RWPE1 (cell line): ENCODE measurements at places on chromosomes 11 and 22.

GRCh38 chr11:70901951-70902521, 350.3 kb downstream of the SHANK2 start:
- DNase-seq: no peak

- DNase-seq: no peak
Measured at GRCh38 chr22:40627612-40628011, 8.9 kb downstream of the MRTFA start.

DNA sequence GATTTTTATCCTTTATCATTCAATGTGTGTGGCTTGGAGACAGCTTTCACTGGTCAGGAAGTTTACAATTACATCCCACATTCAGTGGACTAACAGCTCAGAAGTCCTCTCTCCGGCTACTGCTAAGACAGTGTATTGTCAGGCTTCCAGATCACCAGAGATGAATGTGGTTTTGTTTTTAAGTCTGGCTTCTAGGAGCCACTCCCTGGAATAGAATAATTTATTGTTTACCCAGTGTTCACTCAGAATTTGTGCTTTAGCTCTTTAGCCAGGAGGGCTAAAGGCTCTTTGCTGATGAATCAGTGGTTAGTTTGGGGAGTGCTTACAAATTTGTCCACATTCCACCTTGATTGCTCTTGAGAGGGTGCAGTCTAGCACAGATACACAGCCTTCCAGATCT, 26.5 kb downstream of the TRIM77 start:
- no peak for DNase-seq

DNA sequence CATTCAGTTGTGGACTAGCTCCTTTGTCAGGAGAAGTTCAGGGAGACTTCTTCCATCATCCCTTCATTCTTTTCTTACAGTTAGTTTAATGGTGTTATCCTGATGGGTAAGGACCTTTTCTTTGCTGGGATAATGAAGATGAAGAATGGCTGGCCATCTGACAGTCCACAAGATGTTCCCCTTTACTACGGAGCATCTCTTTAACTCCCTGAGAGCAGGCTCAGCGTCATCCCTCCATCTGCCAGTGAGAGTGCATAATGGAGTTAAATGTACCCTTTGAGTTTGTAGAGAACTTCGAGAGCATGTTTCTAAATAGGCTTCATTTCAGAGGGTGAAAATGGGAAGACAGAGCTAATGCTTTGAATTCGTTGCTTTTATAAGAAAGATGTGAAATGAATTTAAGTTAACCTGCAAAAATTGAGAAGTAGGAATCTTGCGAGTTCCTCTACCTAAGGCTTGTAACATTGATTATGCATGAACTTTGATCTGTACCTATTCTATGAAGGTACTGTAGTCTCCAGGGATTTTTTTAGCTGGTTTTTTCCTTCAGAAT, 1.7 kb downstream of the EP300 start:
- peak; percentile 7 for DNase-seq

GRCh38 chr22:43183496-43184277, 3.2 kb downstream of the TTLL12 start:
- no peak for DNase-seq

DNA sequence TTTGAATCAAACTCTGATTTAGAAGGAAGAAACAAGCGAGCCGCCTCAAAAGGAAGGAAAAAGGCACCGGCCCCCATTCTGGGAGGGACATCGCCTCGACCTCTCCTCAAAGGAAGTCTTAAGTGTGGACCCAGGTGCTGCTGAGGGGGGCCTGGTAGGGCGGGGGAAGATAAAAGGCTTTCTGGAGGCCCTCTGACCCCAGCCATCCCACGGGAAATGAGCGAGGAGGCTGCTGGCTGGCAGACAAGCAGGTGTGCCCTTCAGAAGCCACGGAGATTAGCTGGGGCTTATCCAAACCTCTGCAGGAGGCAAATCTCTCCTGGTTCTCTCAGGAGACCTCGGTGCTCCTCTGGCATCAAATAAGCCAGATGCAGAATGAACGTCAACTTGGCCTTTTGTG, 171.4 kb upstream of the BLID start:
- no peak for DNase-seq

- DNase-seq: peak; percentile 31
Measured at GRCh38 chr11:86047275-86047991, 21.5 kb downstream of the PICALM start.

DNA sequence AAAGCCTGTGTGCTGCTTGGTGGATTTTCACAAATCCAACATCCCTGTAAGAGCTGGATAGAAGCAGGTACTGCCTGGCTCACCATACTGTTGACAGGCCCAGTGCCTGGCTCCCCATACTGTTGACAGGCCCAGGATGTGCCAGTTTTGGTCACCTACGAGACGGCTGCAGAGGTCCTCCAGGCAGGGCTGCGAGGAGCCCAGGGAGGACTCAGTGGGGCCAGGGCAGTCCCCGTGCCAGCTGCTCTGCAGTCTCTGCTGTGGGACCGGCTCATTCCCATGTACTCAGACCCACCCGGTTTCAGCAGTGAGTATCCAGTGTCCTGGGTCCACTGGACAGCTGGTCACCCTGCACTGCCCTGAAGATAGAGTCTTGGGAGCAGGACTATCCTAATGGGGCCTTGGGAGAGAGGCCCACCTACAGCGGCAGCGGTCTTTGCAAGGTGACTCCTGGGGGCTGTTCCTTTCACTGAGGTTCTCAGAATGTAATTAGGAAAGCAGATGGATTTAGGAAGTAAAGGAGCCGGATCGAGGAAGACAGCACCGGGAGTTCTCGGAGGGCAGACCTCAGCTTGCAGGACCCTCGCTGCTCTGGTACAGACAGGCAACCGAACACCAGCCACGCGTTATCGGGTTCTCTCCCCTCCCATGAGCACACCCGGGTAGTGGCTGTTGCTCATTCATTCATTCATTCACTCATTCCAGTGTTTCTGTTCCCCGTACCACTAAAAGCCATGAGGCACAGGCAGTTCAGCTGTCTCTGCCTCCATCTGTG, 106.1 kb downstream of the CTTN start:
- DNase-seq: no peak

- no peak for DNase-seq
Measured at GRCh38 chr11:29124470-29124869, 892.4 kb downstream of the KCNA4 start.

DNA sequence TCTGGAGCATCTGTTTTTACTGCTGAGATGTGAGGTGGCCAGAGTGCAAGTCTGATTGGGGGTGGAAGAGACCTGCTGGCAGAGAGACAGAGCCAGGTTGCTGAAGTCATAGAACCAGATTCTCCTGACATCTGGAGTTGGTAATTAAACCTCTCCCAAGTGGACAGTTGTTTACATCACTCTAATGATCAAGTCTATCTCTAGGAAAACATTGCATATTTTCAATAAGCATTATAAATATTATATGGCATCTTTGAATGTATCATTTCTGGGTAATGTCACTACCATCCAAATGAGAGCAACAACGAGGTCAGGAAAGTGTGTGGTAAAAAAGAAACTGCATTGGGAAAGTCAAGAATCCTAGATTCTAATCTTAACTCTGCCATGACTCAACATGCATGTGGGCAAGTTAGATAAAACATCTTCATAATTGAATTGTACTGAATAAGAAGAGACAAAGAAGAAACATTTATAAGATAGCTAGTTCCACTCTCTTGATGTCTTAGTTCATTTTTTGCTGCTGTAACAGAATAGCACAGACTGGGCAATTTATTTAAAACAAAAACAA, 351.2 kb upstream of the API5 start:
- no peak for DNase-seq

DNA sequence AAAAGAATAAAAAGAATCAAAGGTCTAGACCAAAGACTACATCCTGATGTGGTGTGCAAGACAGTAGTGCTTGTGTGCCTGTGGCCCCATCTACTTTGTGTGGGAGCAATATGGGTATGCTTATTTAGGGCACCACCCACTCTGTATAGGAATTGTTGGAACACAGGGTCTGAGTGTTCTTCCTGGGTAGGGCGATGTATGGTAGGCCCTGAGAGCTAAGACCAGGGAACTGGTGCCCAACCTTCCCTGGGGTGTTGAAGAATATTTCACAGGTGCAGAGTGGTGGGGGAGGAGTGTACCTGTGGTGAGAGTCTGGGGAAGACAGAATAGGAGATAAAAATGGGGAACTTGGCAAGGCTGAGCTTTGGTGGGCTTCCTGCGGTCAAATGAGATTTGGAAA, 41.9 kb downstream of the MICAL2 start:
- DNase-seq: no peak

- DNase-seq: no peak
Measured at GRCh38 chr11:96530473-96530872, 140.7 kb downstream of the JRKL start.

- DNase-seq: no peak
Measured at GRCh38 chr11:95515371-95515770, 274.2 kb downstream of the FAM76B start.

DNA sequence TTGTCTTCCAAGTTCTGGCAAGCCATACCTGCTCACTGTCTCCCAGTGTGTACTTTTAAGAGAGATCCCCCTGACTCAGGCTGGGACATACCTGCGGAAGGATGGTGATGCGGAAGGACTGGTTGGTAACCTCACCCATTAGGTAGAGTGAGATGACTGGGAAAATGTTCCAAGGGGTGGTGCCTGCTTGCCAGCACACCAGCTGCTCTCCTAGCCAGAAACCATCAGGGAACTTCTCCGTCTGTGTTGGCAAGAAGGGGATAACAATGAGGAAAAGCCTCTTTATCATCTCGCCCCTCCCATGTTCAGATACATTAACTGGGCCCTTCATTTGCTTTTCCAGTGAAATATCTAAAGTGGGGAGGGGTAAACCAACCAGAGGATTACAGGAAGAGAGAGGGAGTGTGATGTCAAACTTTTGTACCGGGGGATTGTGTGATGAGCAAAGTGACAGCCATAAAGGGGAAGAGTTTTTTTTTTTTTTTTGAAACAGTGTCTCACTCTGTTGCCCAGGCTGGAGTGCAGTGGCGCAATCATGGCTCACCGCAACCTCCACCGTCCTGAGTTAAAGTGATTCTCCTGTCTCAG, at the start of gene BACE1-AS:
Gene BACE1-AS, plus strand, starts transcription at position 538 of the 588 bp plus-strand sequence.
- DNase-seq: no peak

GRCh38 chr11:71472941-71473792, 20.2 kb downstream of the NADSYN1 start:
- no peak for DNase-seq

DNA sequence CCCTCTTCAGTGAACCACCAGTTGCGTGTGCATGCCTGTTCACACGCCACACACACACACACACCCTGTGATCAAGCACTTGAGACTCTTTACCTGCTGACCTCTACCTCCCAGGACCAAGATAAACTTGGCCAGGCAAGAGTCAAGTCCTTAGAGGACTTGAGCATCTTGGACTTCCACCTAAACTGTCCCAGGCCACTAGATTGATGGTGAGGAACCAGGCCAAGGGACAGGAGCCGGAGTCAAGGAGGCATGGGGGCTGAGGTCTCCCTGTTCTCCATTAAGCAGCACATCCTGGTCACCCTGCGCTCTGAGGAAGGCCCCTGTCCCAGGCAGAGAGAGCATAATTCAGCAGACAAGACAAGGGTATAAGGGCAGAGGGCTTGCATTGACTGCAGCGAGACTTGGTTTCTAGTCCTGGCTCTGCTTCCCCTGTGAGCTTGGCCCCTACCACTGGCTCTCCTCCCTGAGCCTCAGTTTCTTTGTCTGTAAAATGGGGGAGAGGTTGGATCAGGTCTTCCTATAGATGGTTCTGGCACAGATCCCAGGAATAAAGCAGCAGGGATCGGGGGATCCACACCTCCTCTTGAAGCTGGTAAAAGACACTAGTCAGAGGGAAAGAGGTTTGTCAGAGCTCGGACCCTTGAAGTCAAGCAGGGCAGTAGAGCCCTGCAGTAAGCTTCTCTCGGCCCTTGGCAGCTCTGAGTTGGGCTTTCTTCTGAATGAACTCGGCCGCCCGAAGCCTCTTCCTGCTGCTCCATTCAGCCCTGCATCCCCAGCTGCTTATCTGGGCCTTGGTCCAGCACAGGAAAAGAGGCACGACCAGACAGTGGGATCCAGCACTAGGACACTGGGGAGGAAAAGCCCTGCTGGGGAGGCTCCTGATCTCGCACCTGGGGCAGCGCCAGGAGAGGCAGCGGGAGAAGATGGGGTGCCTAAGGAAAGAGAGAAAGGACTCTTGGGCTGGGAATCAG, 2.0 kb downstream of the CREB3L1 start:
- DNase-seq: no peak

GRCh38 chr11:1707751-1708150, 10.8 kb downstream of the KRTAP5-6 start:
- DNase-seq: no peak

DNA sequence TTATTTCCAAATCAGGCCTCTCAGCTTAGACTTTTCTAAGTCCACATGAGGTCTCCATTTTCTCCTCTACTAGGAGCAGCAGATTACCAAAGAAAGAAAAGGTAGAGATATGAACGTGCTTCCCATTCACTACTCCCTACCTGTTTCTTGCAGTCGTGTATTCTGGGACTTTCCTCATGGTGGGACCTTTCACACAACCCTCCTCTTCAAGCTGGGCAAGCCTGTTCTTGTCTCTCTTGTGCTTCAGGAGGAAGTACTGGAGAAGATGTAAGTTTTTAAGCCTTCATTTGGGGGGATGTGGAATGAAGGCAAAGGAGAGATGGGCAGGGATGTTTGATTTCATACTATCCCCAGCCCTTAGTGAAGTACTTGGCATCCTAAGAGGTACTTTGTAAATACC, 128.8 kb upstream of the SESN3 start:
- DNase-seq: no peak

GRCh38 chr22:36237462-36238372, 1.6 kb downstream of the APOL2 start:
- no peak for DNase-seq

GRCh38 chr11:12179019-12179418, 68.6 kb downstream of the MICAL2 start:
- no peak for DNase-seq

DNA sequence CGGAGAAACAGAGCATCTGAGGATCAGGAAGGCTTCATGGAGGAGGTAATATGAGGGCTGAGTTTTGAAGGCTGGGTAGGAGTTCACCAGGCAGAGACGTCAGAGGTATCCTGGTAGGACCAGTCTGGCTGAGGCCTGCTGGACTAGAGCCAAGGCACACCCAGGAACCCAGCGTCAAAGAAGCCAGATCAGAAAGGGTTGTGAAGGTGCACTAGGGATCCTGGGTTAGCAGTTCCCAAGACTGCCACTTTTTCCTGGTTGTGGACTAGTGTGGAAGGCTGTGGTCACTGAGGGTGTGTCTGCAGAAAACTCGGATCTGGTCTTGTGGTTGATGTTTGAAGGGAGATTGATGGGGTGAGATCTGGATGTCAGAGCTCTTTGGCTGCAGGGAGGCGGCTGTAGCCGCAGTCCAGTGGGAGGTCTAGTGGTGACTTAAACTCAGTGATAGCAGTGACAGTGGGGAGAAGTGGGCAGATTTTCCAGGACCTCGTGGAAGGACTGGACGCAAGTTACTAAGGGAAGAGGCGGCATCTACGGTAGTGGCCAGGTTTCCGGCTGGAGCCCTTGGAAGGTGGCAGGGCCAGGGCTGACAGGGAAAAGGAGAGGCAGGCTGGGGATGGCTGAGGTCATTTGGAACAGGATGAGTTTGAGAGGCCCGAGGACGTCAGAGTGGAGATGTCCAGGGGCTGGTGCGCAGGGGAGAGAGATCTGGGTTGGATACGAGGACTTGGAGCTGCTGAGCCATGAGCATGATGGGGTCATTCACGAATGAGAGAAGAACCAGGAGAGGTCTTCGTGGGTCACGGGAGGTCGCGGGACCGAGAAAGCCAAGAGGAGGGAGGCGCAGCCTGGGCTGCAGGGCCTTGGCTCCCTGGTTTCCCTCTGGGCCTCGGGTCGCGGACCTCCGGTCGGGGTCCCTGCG, 10.9 kb downstream of the RELA start:
- DNase-seq: peak; percentile 65
